ENCODE measurements at places on chromosomes 4 and X.

DNA sequence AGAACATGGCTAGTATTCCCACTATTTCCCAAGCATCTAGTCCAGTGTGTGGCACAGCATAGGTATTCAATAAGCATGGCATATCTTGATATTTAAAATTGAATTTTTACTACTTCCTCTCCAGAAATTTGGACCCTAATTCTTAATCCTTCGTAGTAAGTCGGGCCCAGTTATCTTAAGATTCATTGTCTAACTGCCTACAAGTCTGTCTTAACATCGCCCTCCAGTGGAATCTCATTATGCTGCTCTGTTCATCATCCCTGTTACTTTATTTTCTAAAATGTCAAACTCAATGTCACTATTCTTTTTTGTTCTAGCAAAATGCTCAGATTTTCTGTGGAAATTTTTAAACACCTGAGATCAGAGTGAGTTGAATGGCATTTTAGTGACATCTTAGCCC, 606.2 kb downstream of the KLHL13 start:
- no peak for DNase-seq

- DNase-seq: no peak
Observed at GRCh38 chr4:51885363-51885762, 42.4 kb downstream of the DCUN1D4 start.

- DNase-seq: no peak
Observed at GRCh38 chrX:3226087-3226486, 120.4 kb downstream of the MXRA5 start.

DNA sequence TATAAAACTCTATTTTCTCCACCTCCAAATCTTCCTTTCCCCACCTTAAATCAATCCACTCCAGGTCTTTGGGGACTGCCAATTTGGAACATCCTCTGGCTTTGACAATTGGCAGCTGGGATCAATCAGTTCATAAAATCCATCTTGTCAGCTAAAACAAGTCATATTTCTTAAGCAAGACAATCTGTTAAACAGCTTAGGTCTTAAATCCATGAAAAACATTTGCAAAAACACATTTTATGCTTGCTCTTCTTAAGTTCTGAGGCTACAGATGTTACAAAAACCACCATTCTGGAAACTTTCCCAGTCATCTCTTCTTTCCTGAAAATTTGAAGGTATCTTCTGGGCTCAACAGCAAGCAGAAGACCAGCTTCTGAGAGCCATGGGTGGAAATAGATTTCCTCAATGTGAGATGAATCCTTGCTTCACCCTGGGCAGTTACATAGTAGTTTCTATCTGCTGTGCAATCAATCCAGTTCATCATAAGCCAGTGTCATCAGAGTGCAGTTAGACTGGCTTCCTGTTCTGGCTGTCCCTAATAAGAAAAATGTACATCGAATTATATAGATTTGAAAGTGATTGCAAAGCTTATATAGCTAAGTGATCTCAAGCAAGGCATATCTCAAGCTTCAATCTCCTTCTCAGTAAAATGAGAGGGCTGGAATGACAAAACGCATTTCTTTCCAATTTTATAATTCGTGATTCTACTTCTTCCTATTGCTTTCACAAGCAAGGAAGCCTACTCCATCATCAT, 402.7 kb upstream of the INTU start:
- DNase-seq: no peak

GRCh38 chr4:15182600-15183220, 180.4 kb downstream of the CPEB2 start:
- DNase-seq: no peak

DNA sequence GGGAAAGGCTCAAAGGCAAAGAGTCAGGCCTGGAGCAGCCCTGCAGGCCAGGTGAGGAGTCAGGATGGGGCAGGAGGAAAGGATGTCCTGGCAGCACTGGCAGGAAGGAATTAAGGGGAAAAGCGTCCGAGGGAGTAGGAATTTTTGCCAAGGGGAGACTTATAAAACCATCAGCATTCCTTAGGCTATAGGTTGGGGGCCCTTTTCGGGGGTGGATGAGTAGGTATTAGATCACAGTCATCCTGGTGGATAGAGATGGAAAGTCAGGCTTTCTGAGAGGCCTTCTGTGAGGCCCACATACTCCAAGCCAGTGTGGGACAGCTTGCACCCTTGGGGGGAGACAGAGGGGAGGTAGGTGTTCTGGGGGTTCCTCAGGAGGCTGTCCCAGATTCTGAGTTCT, 12.3 kb downstream of the STARD8 start:
- DNase-seq: no peak

GRCh38 chr4:181225616-181226261, 1017.5 kb upstream of the TENM3 start:
- DNase-seq: no peak

- no peak for DNase-seq
Observed at GRCh38 chrX:131054906-131055305, 3.2 kb upstream of the ARHGAP36 start.

DNA sequence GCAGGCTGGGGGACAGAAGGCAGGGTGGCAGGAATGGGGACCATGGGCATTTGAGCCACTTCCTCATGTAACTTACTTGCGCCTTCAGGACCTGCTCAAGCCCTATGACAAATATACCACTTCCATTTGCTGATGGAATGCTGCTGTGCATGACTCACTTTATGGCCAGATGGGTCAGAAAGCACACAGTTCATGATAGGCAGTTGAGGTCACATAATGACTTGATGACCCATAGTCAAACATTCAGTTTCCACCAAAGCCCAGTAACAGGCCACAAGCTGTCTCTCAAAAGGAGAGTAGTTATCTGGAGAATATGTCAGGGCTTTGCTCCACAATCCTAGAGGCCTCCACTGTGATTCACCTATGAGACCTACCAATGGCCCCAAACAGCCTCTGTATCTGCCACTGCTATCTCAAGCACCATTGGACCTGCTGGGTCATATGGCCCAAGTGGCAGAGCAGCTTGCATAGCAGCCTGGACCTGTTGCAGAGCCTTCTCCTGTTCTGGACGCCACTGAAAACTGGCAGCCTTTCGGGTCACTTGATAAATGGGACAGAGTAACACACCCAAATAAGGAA, 5.3 kb upstream of the PAPSS1 start:
- DNase-seq: no peak

GRCh38 chrX:123570011-123570590, 162.8 kb downstream of the THOC2 start:
- no peak for DNase-seq

GRCh38 chr4:168152837-168153500, 60.6 kb downstream of the ANXA10 start:
- DNase-seq: no peak

DNA sequence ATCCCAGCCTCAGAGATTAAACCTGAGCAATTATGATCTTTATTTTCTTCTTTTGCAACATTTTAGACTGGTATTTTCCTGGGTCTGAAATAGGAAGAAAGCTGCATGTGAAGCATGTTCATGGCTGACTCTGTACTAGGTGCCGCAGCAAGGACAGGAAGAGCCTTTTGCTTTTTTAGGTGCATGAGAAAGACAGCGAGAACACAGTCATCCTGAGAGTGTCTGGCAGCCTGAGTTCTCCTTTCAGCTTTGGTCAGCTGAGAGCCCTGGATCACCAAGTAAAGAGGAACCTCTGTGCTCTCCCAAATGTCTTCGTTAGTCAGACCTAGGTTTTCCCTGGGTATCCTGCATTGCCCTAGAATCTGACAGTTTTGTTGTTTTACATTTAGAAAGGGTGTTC, 29.8 kb downstream of the FAM149A start:
- DNase-seq: no peak

DNA sequence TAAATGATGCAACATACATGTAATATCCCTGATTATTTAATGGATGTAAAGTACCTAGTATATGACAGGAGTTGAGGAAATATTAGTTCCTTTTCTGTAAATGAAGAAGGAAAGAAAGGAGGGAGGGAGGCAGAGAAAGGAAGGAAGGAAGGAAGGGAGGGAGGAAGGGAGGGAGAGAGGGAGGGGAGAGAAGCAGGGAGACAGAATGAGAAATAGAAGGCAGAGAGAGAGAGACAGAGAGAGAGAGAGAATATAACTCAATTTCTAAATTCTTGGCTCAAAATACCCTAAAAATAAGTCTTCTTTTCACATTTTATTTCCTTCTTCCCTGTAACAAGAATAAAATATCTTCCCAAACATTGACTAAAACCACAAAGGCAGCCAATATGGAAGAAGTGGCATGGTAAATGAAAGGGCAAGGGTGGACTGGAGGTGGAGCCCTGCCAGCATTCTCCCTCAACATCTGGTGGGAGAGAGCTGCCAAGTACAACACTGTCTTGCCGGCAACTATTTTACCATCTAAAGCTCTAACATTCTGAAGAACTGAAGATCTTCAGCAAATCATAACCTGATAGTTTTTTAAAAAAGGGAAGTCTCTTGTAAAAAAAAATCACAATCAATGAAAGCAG, 245.1 kb downstream of the PPP3CA start:
- DNase-seq: no peak

DNA sequence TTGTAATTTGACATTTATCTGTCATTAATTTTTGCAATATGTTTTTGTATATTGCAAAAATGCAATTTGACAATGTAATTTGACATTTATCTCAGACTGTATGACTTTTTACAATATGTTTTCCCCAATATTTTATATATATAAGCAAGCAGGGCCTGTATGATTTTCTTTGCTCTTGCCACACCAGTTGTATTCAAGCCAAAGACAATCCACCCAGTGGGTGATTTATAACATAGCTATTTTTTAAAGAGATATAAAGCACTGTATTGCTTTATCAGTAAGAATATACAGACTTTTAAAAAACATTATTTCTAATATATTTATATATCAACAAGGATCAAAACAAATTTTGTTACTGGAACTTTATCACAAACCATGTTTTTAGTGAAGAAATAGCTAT, 47.3 kb downstream of the SLIT2 start:
- no peak for DNase-seq

- DNase-seq: no peak
Observed at GRCh38 chr4:147769386-147769785, 37.5 kb downstream of the ARHGAP10 start.

- DNase-seq: no peak
Observed at GRCh38 chr4:76013540-76013939, 6.2 kb upstream of the CXCL9 start.

DNA sequence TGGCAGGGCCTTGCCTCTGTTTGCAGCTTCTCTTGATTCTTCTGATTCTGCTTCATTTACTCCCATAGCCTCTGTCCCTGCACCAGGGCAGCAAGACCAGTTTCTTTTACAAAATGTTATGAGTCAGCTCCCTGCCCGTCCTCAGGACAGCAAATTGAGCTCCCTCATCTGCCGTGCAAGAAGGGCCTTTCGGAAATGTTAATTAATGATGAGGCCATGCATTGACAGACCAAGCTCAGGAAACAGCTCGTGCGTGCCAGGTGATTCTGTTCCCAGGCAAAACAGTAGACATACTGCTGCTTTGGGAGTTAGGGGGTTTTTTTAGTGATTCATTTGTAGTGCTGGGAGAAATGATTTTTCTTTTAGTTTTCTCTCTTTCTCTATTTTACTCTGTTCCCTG, 231.7 kb downstream of the FBXW7 start:
- DNase-seq: no peak

DNA sequence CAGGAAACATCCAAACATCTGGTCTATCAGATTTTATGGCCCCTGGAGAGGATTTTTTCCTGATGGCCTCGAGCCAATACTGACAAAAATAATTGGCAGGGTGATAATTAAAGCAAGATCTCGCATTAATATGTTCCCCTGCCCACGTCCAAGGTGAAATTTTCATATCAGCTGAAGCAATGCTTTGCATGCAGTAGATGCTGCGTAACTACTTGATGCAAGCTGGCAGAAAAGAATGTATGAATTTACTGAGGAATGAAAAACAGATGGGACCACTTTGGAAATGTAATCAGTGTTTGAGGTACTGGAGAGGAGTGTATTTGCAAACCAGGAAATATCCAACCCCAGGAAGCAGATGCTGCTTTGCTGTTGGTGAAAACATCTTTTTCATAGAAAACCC, 36.8 kb upstream of the REST start:
- DNase-seq: no peak

- DNase-seq: no peak
Observed at GRCh38 chr4:4875147-4875546, 15.7 kb downstream of the MSX1 start.

GRCh38 chr4:3476936-3477749, 14.0 kb downstream of the DOK7 start:
- no peak for DNase-seq

DNA sequence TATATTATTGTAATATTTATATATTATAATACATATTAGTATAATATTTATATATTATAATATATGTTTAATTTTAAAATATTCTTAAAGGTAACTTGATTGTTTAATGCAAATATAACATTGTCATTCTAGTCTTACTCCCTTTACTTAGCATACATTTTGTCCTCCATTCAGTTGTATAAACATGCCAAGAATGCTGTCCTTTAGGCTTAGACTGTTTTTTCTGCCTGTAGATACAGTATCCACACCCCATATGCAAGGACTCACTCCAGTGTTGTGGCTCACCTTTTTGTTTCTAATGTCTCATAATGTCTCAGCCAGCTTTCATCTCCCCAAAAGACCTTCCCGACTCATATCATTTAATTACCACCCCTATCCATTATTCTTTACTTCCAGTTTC, 2110.0 kb downstream of the PCDH7 start:
- no peak for DNase-seq

DNA sequence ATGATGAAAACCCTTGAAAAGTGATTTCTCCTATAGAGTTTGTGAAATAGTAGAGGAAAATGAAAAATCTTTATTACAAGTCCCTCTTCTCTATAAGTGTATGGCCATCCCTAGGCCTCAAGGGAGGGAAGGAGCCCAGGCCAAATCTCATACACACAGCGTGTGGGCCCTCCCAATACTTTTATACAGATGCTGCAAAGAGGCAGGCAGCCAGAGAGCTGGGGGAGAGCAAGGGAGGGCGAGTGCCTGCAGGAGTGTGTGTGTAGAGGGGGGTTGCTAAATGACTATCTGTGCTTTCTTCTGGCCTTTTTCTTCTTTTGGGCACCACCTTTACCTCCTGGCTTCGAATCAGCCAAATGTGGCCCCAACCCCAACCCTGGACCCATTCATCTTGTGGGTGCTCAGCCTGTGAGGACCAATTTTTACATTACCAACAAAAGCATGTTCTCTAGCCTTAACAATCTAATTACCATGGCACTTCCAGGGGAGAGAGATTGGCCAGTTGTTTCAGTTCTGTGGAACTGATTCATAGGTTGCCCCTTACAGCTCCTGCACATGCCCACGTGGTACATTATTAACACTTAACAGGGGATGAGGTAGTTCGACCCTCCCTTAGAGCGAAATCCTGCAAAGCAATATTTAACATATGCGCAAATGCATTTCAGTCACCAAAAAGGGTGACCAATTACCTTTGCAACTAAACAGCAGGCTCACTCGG, 2.0 kb downstream of the GPC3 start:
- no peak for DNase-seq

GRCh38 chr4:153781280-153781679, 7.6 kb downstream of the SFRP2 start:
- DNase-seq: no peak

- no peak for DNase-seq
Observed at GRCh38 chrX:12363216-12363615, 224.9 kb downstream of the FRMPD4 start.

GRCh38 chrX:54891573-54891972, 29.1 kb upstream of the TRO start:
- DNase-seq: no peak

- no peak for DNase-seq
Observed at GRCh38 chr4:42296196-42296595, 101.1 kb upstream of the SHISA3 start.

GRCh38 chr4:71550220-71551165, 211.7 kb downstream of the SLC4A4 start:
- DNase-seq: no peak

GRCh38 chr4:101835121-101835904, 44.8 kb downstream of the BANK1 start:
- no peak for DNase-seq

GRCh38 chrX:41001327-41001726, 83.9 kb upstream of the USP9X start:
- DNase-seq: no peak

Data from esophagus squamous epithelium (tissue), 5 donors.